GM19239 (cell line): ENCODE measurements at places on chromosomes 11 and 22.

DNA sequence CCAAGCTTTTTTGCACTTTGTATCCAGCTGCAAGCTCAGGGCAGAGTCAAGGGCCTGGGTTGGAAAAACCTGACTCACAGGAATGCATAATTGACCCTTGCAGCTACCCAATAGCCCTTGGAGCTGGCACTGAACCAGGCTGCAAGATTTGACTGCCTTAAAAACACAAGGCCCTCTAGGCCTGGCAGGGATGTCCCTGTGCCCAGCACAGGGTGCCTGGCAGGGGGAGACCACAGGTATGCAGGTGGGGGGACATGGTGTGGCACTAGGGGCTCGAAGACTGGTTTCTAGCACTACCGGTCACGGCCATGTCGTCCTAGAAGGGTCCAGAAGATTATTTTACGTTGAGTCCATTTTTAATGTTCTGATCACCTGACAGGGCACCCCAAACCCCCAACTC, 30.2 kb downstream of the SBF1 start:
- no peak for DNase-seq

DNA sequence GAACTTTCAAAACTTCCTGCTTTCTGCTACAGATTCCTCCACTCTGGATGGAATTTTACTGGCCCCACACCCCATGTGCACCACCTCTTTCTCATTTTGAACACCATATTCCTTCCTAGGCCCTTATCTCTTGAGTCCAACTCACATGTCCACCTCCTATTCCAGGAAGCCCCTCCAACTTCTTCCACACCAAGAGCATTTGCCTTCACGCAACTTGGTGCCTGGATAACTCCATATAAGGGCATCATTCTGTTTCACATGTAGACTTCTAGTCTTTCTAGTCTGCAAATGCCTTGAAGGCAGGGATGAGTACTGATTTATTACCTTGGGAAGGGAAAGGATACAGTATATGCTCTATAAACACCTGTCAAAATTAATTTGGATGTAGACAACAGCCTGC, 17.5 kb downstream of the GAB2 start:
- DNase-seq: no peak

- DNase-seq: no peak
Observed at GRCh38 chr11:60594998-60595642, 79.9 kb downstream of the MS4A13 start.

- no peak for DNase-seq
Observed at GRCh38 chr11:78914503-78914902, 339.8 kb upstream of the NARS2 start.

DNA sequence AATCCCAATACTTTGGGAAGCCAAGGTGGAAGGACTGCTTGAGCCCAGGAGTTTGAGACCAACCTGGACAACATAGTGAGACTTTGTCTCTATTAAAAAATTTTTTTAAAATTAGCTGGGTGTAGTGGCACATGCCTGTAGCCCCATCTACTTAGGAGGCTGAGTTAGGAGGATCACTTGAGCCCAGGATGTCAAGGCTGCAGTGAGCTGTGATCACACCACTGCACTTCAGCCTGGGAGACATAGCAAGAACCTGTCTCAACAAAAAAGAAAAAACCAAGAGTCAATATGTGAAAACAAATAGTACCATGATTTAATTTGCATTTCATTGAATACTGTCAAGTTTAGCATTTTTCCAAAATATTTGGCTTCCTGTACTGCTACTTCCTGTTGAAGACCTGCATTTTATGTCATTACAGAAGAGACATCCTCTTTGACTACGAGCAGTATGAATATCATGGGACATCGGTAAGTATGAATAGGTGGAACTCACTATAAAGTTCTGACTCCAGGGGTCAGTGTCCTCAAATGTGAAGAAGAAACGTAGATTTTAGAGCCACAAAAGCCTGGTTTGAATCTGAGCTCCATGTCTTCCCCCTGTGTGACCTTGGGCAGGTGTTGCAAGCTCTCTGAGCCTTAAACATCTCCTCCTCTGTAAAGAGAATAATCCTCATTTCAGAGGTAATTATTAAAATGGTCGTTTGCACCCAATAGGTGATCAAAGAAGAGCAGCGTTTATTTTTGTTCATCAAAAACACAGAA, 16.0 kb downstream of the CDC45 start:
- DNase-seq: no peak

DNA sequence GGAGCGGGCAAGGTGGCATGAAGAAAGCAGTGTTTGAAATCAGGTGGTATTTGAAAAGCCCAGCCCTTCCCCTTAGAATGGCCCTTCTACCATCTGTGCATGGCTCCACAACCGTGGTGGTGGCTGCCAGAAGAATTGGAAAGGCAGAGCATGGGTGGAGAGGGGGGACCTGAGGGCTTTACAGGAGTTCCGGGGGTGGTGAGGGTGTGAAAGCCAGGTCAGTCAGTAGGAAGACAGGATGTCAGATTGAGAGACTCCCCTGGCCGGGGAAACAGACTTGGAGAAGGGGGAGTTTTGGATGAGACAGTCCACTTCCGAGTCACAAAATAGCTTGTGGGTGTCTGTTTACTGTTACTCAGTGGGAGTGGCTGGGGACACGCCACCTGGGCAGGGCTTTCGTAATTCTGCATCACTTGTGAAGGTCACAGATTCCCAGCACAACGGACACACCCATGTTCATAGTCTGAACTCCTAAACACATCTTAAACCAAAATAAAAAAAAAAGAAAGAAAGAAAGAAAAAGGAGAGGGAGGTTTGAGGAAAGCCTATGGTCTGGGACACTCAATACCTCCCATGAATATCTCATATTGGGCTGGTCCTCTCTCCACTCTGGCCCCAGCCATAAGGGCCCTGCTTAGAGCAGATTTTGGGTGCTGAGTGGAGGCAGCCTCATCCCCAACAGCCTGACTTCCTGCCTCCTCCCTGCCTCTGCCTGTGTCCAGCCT, 24.4 kb upstream of the SMIM35 start:
- DNase-seq: no peak

DNA sequence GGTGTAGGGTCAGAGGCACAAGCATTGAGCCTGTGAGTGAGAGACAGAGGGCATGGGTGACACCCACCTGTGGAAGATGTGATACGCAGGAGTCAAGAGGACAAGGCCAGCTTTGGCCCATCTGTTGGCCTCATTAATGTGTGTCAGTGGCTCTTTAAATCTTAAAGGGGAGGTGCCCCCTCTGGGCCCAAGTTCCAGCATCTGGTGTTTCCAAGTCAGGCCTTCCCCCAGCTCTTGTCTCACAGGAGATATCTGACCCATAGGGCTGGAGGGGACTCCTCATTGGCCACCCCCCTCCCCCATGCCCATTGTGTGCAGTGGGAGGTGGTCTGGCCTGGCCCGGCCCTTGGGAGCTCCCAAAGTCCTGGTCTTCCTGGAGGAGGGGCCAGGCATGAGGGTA, 8.9 kb downstream of the KCNK7 start:
- DNase-seq: no peak

DNA sequence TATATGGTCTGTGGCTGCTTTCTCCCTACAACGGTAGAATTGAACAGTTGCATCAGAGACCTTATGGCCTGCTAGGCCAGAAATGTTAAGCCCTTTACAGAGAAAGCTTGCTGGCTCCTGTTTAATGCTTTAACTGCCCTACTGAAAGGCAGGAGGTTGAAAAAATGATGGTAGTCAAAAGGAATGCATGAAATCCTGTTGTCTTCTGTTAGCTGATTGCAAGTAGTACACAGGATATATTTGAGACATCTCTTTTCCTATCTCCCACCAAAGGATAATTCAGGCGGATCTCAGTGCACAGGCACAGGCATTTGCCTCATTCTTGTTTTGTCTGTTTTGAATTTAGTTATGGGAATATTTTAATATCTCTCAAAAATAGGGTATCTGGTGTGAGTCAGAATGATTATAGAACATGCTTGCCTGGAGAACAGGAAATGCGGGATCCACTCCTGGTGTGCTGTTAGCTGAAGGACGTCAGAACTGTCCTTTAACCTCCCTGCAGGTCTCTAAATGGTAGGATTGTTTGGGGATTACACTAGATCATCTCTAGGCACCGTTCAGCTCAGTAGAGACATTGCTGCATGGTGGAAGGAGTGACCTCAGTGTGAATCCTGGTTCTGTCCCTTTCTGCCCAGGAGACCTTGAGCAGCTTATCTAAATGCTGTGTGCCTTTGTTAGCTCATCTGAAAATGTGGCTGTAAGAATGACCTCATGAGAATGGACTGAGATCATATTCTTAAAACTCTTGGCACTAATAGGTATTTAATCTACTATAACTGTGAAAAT, 49.5 kb downstream of the PACS1 start:
- DNase-seq: no peak
